NCI-H2107 (cell line): ENCODE measurements at places on chromosomes 3 and 15.

DNA sequence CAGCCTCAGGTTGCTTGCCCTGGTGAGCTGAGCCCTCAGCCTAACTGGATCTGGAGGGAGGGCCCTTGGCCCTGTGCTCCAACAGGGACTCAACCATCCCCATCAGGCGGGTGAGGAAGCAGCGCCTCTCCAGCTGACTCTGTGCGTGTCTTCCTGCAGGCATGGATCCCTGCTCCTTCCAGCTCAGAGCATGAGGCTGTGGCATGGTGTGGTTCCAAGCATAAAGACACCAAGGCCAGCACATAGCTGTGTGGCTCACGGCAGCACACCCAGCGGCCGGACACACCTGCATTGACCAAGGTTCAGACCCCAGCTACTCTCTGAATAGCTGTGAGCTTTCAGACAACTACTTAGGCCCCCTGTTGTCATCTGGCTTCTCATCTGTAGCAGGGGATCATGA, 131.0 kb upstream of the PLXNA1 start:
- no peak for DNase-seq

DNA sequence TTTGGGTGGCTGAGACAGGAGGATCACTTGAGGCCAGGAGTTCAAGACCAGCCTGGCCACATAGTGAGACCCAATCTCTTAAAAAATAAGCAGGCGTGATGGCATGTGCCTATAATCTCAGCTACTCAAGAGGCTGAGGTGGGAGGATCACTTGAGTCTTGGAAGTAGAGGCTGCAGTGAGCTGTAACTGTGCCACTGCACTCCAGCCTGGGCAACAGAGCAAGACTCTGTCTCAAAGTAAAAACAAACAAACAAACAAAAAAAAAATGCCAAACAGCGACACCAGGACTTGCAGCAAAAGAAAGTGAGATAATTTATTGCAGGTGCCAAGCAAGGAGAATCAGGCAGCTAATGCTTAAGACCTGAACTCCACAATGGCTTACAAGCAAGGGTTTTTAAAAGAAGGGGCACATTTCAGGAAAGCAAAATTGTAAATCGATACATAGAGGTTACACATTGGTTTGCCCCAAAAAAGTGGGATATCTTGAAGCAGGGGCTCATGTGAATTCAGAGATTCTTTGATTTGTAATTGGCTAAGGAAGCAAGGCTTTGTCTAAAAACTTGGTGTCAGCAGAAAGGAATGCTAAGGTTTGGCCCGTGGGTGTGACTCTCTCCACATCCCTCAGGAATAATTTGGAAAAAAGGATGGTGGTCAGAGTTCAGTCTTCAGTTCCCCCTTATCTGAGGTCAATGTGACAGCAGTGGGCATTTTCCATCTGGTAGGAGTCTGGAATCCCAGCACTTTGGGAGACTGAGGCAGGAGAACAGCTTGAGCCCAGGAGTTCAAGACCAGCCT, 5.2 kb upstream of the MPI start:
- DNase-seq = no peak

DNA sequence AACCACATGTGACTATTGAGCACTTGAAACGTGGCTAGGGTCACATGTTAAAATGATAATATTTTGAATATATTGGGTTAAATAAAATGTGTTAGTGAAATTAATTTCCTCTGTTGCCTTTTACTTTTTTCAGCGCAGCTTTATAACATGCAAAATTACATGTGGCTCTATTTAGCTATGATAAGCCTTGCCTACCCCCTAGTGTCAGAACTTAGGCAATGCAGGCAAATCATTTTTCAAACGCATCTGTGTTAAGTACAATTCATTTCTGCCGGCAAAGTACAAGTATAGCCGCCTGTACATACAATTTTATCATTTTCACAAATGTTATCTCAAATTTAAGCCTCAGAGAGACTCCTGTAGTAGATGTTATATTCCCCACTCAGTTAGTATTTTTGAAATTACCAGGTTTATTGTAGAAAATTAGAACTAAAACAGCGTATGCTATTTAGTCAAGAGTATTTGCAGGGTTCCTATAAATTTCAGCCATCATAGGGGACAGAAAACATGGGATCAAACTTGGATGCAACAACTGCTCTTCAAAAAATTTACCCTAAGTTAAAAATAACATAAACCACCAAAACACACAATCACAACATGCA, 56.1 kb downstream of the TAFA4 start:
- DNase-seq = no peak

DNA sequence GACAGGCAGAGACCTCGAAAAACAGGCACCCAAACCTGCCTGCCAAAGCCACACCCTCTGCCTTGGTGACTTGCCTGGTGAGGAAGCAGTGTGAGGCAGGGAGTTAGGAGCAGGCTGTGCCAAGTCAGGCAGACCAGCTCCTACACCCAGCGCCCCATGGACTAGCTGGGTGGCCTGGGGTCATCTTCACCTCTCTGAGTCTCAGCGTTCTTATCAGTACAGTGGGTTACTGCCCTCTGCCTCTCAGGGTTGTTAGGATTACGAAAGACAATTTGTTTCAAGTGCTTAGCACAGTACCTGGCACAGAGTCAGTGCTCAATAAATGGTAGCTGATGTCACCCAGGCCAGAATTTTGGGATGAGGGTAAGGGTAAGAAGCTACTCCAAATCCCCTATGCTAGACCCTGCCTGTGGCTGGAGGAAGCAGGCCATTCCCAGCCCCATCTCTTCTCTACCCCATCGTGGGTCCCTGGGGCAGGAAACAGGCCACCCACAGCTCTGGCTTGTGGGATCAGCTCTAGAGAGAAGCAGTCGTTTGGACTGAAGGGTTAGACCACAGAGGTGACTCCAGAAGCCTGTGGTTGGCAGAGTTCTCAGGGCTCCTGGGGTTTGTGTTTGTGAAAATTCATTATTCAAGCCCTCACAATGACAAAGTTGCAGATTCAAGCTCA, 10.1 kb downstream of the SLC51B start:
- no peak for DNase-seq

DNA sequence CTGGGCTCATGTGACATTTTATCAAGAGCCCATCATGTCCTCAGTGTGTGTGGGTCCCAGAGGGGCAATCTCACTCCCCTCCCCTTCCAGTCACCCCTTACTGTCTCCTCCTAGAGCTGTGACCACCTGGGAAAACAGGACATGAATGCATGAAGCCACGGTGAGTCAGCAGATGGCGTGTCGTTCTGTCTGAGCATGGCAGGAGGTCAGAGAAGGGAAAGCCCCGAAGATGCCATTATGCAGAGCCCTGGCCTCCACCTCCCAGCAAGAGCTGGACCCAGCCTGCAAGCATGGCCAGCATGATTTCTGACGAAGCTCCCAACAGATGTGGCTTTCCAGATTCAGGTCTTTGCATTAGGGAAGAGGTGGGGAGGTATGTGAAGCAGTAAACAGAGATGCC, 118.5 kb downstream of the TLE3 start:
- no peak for DNase-seq

DNA sequence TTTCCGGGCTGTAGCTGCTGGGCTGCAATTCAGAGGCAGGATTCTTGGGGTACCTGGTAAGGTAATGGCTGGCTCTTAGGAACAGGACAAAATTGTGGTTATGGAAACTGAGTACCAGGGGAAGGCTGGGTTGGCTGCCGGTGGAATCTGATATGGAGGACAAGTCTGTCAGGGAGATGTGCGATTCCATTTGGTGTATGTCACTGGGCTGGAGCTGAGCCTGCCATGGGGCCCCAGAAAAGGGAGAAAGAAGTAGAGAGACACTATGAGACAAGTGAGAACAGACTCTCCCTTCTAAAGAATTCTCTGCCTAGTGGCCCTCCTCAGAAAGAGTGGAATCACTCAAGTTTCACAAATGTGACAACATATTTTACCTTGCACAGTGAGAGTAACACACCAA, 368.2 kb upstream of the ROPN1 start:
- no peak for DNase-seq

GRCh38 chr15:86857701-86858100, 778.0 kb downstream of the AGBL1 start:
- DNase-seq = no peak
